ENCODE measurements at places on chromosomes 5 and 9.

GRCh38 chr5:83397658-83398057 is 73.9 kb upstream of the VCAN start:
- DNase-seq: no peak

- no peak for DNase-seq
These were observed 97.8 kb downstream of the TSSK1B start for GRCh38 chr5:113336975-113337374.

- no peak for DNase-seq
These were observed 32.9 kb downstream of the LHX2 start for GRCh38 chr9:124044448-124044847.

DNA sequence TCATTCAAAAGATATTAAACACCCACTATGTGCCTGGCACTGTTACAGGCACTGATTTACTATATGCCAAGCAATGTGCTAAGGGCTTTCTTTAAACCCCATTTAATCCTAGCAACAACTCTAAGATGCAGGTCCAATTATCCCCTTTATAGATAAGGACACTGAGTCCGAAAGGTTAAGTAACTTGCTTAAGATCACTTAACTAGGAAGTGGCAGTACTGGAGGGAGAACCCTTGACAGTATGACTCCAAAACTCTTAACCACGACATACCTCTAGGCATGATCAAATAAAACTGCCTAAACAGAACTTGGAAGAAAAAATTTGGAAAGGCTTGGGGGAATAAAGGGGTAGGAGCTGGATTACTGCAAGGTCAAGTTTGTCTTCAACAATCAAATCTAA is 1.7 kb downstream of the RAB14 start:
- peak; percentile 41 for DNase-seq

- DNase-seq: no peak
These were observed 255.2 kb downstream of the ARHGAP26 start for GRCh38 chr5:143025376-143025775.

- no peak for DNase-seq
These were observed 46.0 kb downstream of the SLC44A1 start for GRCh38 chr9:105290418-105290817.

All from hematopoietic multipotent progenitor cell treated with erythropoietin and hydrocortisone succinate and interleukin-3 and kit ligand, for 17 days (in vitro differentiated cells).